ENCODE measurements at places on chromosomes 7 and 10.

DNA sequence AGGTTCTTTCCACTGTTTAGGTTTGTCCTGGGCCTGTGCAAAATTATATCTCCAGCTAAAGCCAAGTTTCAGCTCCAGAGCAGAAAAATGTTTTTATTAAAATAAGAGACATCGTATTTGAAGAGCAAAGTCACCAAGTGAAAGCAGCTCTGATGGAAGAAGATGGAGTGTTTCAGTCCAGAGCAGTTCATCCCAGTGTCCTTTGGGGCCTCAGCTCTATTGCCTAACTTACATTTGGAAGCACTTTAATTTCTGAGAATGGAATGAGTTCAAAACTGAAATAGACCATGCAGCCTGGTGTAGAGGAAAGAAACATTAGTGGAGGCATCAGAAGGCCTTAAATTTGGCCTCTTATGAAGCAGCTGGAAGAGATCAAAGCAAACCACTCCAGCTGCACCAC is 545.2 kb downstream of the SORCS1 start:
- DNase-seq, result no peak

GRCh38 chr7:94188350-94188749 is 184.2 kb upstream of the BET1 start:
- DNase-seq, result no peak

DNA sequence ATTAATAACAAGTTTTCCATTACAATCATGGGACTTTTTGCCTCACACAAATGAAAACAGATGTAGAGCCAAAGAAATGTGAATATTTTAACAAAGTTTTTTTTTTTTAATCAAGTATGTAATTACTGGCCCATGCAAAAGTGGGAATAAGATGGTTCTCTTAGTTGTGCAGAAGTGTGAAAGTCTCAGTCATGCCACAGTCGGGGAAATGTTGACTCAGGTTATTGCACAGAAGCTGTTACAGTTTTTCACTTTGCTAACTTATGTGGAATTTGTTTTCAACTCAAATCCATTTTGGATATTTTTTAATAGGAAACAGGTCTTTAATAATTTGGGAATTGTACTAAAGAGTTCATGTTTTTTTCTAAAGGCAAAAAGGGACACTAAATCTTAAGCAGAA is 44.0 kb upstream of the CAV2 start:
- no peak for DNase-seq

GRCh38 chr10:58546722-58547445 is 34.2 kb downstream of the BICC1 start:
- no peak for DNase-seq

DNA sequence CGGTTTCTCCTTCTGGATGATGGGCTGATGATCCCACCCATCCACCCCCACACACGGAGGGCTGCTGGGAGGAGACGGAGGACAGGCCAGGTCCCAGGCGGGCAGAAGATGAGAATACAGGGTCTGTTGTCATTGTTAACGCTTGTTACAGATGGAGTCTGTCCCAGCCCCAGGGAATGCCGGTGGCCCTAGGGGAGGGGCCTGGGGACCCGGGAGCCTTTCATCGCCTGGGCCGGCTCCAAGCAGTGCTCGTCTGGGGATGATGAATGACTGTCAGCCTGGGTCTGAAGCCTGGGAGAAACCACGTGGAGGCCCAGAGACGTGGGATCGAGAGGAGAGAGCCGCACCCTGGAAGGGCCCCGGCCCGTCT is 69.2 kb downstream of the UNCX start:
- no peak for DNase-seq

DNA sequence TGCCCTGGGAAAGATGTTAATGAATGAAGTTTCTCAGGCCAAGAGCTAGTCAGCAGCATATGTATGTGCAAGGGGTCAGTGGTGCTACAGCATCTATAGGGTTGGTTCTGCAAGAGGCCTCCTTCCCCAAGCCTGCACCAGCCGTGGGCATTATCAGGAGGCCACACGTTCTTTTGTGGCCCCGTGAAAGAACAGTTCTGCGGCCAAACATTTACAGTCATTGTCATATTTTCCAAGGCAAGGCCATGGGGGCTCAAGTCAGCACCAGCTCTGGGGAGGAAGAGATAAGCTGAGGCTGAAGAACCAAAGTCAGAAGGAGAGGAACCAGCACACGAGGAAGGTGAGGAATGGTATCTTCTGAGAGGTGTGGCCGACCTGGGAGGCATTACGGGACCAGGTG is 54.4 kb upstream of the TMEM72 start:
- no peak for DNase-seq

DNA sequence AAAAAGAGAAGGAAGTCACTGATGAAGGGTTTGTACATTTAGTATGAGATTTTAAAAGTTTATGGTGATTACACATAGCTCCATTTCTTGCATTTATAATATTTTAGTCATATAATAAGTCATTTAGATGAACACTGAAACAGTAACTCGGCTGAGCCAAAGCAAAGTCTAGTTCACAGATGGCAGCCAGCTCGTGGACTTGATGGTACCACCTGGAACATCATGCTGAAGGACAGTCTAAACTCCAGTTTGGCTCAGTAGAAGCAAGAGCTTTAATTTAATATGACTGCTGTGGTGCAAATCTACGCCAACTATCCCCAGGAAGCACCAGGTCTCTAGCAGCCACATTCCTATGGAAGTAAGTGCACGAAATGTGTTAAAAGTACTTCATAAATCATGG is 16.4 kb downstream of the SRI start:
- no peak for DNase-seq

DNA sequence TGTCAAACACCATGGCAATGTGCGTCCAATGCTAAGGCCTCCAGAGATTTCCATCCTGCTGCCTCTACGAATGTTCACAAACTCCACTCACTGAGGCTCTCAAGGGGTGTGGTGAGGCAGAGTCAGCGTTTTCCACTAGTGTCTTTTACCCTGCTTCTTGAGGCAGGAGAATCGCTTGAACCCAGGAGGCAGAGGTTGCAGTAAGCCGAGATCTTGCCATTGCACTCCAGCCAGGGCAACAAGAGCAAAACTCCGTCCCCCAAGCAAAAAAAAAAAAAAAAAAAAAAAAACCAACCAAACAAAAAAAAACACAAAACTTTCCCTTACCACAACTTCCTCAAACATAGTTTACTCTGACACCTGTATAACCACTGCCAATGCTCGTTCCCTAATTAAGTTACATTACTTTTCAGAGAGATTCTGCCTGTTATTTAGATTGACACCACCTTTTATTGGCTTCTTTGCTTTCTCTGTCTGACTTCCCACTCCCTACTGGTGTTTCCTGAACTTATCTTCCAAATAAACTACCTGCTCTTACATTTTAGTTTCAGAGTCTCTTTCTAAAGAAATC is 102.1 kb upstream of the ZNF746 start:
- no peak for DNase-seq

- no peak for DNase-seq
These were observed 1.8 kb upstream of the IFIT1 start for GRCh38 chr10:89390476-89391225.

- DNase-seq, result no peak
These were observed 145.2 kb upstream of the ANK3 start for GRCh38 chr10:60534761-60535389.

GRCh38 chr7:98400542-98401340 is at the start of gene BAIAP2L1:
TSS of gene BAIAP2L1 (minus strand) at chr7:98401090. CDS start at chr7:98400852, 238 bp downstream.
- no peak for DNase-seq
